Tongue (tissue), 3 donors: ENCODE measurements at places on chromosomes 3 and 15. TPM values are rescaled to one million over a fixed set of nuclear protein-coding genes. Genes with fewer than 3 reads are reported as not detected.

MME gene
- total RNA-seq = 11.5 TPM

EPHB1 gene
- total RNA-seq = 13.3 TPM

FBXW12 gene
- total RNA-seq = not detected

SPTSSB gene
- total RNA-seq = 4.4 TPM
